ENCODE measurements at places on chromosomes 16 and 17.
A peak's percentile ranks its signal among the peaks of the same experiment; 100 is the strongest.

DNA sequence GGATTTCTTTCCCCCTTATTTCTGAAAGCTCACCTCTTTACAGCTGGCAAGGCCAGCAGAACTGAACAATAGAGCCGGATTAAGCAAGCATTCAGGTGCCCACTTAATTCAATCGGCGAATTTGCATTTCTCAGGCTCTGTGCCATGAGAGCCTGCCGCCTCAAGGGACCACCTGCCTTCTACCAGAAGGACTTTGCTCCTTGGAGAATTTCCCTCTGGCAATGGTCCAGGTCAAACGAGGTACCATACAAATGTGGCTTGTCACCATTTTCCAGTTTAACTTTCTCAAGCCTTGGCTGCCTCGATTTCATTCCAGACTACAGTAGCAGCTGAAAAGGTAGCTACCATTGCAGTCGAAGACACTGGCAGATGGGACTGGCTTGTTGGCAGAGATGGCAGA lies 534.0 kb downstream of the MAF start:
- DNase-seq, result no peak

GRCh38 chr16:79134300-79134699 lies 466.2 kb downstream of the MAF start:
- DNase-seq, result no peak

- DNase-seq, result no peak
Observed at GRCh38 chr17:79608624-79608959, 2.3 kb downstream of the RBFOX3 start.

- DNase-seq, result no peak
Observed at GRCh38 chr17:8844229-8845218, 22.9 kb downstream of the PIK3R6 start.

DNA sequence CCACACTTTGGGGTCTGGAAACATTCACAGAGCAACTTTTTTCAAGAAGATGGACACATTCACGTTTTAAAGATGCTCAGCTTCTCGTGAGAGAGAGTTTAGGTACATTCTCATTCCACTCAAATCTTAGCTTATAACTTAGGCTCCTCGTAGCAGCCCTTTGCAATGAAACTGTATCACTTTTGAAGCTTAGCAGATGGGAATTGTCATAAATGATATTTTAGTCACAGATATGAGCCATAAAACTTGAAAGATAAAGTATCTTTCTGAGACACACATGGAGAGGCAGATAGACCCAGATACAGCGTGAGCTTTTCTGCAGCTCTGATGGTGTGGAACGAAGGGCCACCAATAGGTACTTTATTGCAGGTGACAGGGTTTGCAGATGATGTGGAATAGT lies 41.1 kb downstream of the RBFOX1 start:
- no peak for DNase-seq

GRCh38 chr17:41549596-41550039 lies 21.5 kb upstream of the KRT19 start:
- no peak for DNase-seq

- DNase-seq, result no peak
Observed at GRCh38 chr17:50893183-50893993, 27.2 kb upstream of the TOB1 start.

DNA sequence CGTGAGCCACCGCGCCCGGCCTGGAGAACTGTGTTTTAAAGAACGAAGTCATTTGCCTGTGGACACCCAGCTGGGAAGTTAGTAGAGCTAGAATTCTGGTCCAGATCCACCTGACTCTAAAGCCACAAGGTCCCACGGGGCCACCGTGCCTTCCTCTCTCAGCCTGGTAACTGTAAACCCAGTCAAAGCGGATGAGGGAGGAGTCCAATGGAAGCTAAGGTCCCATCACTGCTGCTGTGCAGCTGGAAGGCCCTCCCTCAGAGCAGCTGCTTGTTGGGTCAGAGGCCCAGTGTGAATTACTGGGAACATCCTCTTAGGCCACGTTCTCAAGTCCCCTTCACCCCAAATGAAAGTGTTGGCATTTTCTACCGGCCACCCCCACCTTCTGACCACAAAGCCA lies 48.8 kb upstream of the CACNG5 start:
- DNase-seq, result no peak

DNA sequence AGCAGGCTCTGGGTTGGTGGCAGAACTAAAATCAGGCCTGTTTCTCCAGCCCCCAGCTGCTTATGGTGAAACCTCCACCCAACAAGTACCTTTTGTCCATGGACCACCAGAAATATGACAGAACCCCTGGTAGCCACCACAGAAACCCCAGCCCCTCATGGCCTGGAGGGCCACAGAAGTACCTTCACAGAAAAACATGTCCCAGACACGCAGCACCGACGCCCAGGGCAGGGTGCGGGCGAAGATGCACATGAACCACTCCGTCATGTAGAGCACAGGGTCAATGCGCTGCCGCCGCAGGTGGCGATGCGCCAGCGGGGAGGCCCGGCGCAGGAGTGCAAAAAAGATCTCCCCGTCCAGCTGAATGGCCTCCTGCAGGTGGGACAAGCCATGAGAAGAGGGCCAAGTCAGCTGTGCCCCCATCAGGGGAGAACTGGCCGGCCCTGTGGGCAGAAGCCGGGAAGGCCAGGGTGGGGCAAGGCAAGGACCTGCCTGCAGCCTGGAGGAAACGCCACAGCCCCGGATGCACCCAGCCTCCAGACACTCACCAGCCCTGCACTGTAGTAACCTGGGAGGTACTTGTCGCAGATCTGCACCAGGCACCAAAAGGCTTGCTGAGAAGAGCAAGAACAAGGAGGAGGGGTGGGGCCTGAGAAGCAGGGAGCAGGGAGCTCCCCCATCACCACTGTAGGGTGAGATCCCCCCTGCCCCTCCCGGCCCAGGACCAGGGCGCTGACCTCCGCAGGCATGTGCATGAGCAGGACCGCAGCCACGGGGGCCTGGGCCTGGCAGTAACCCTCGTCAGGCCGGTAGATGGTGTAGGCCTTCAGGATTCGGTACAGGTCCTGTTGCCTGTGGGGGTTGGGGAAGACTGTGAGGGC lies 4.1 kb upstream of the CD2BP2 start:
- DNase-seq, result no peak

GRCh38 chr17:15380446-15380845 lies 39.0 kb upstream of the TEKT3 start:
- DNase-seq, result no peak

GRCh38 chr16:48539485-48540221 lies 70.3 kb downstream of the N4BP1 start:
- DNase-seq, result no peak

- DNase-seq, result no peak
Observed at GRCh38 chr17:75995385-75995925, 5.2 kb upstream of the CDK3 start.

GRCh38 chr17:77451245-77451893 lies 310.6 kb downstream of the SEC14L1 start:
- peak; percentile 47 for DNase-seq

- no peak for DNase-seq
Observed at GRCh38 chr17:49224198-49224996, 6.2 kb downstream of the PHOSPHO1 start.

GRCh38 chr17:48497103-48497502 lies 33.7 kb downstream of the HOXB1 start:
- no peak for DNase-seq

- DNase-seq, result peak; percentile 78
Observed at GRCh38 chr17:13114601-13115031, 96.8 kb upstream of the ELAC2 start.

DNA sequence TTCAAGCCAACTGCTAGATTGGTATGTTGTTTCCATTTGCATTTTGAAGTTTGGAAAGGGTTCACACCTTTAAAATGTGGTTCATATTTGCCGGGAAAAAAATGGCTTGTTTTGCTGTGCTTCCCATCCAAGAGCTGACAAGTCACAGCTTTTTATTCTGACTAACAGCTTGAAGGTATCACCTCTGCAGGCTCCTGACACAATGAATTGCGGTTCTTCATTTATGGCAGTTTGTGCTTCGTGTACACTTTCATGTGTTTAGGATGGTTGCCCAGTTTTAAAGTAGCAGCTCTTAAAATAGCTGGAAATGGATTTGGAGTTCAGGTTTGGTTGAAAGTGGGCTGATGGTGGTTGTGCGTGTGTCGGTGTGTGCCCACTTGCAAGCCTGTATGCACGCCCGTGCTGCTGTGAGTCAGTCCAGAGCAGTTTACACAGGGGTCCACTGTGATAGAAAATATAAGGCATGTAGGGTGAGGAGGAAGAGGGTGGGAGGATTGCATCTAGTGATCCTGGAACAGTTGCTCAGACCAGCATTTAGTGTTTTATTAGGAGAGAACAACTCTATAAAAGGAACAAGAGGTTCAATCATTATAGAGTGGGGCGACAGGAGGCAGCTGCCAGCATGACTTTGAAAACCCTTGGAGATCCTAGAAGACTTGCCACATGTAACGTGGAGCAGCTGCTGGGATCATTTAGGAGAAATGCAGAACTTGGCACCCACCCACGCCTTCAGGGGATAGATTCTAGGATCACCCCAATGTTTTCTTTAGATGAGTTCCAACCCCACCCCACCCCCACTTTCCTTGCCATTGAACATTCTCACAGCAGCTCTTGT lies 108.0 kb upstream of the TBX2 start:
- no peak for DNase-seq

DNA sequence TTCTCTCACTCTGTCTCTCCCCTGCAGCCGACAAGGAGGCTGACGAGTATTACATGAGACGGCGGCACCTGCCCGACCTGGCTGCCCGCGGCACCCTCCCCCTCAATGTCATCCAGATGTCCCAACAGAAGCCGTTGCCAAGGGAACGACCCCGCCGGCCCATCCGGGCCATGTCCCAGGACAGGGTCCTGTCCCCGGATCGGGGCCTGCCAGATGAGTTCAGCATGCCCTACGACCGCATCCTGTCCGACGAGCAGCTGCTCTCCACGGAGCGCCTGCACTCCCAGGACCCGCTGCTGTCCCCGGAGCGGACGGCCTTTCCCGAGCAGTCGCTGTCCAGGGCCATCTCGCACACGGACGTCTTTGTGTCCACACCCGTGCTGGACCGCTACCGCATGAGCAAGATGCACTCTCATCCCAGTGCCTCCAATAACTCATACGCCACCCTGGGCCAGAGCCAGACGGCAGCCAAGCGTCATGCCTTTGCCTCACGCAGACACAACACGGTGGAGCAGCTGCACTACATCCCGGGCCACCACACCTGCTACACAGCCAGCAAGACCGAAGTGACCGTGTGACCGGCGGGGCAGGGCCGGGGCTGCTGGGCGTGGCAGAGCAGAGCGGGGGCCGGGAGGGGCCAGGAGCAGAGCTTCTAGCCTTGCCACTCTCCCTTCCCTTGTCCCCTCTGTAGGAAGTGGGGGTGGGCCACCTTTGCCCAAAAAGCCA lies 40.4 kb upstream of the DNAH9 start:
- peak; percentile 53 for DNase-seq

GRCh38 chr17:5665164-5665563 lies 80.9 kb upstream of the NLRP1 start:
- no peak for DNase-seq

DNA sequence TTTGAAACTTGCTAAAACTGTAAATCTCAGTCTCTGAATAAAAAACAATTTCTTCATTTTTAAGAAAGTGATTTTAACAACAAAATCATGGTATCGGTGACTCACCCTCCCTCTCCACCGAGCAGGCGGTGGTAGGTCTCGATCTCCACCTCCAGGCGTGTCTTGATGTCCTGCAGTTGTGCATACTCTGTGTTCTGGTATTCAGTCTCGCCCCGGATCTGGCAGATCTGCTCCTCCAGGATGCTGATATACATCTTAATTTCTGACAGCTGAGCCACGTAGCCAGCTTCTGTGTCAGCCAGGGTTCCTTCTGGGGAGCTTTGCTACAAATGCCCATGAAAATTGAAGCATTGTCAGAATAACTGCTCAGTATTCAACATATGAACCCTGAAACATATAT lies 15.4 kb upstream of the KRT24 start:
- no peak for DNase-seq

- DNase-seq, result no peak
Observed at GRCh38 chr17:45290269-45290765, 26.5 kb downstream of the MAP3K14 start.

DNA sequence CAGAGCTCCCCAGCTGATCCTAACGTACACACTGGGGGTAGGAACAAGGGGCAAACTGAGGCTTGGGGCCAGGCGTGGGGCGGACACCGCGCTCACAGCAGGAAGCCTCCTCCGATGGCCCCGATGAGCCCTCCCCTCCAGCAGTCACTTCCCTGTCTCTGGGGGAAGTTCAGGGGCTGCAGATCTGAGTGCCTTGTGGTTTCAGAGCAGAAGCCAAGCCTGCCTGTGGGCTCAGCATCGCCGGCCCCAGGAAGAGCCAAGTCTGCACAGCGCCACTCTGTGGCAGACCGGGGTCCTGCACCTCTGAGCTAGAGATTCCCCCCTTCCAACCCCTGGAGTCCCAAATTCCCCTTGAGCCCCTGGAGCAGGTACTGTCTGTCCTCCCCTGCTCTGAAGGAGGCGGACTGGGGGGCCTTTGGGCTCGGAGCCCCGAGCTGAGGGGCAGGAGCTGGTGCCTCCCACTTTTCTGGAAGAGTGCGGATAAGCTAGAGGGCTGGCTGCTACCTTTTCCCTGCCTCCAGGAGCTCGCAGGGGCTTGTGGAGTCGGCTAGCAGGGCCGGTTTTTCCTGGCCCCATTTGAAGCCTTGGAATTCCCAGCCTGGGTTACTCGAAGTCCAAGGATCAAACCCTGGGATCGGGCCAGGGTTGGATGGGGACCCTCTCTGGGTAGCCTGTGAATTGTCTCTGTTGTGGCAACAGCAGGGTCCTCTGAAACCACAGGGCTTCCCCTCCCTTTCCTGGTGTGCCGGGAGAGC lies 2.9 kb downstream of the GSE1 start:
- peak; percentile 47 for DNase-seq

DNA sequence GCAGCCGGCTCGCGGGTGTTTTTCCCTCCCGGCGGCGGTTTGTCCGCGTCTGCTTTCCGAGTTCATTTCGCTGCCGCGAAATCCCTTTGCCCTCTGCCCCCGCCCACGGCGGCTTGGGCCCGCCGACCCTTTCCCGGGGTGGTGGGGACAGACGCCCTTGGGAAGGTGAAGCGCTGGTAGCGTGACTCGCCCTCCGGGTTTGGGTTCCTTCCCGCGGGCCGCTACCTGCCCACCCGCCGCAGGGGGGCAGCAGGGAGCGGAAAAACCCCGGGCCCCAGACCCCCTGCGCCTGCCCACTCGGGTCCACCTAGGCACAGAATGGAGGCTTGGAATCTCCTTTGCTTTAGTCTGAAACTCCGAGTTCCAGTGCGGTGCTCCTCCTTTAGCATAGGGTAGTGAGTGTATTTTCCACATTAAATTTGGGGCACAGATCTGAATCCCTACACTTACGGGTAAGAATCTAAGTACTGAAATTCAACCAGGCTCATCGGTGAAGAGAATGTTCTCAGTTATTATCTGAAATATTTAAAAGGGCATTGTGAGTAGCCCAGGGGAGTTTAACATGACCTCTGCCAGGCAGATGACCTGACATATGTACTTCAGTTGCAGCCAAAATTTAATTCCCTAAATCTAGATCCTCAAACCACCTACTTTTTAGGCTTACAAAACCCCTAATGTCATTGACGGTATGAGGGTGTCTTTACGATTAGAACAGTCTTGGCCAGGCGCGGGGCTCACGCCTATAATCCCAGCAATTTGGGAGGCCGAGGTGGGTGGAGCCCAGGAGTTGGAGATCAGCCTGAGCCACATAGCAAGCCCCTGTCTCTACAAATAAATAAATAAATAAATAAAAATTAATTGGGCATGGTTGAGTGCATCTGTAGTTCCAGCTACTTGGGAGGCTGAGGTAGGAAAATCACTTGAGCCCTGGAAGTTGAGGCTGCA lies 1.0 kb downstream of the NME2 start:
- peak; percentile 55 for DNase-seq
